Stimulated activated CD8-positive, alpha-beta memory T cell treated with anti-CD3 and anti-CD28 coated beads, Interleukin-7, amount 100 ng/mL, for 48 hours (primary cell): ENCODE measurements at places on chromosomes 13 and 19.

DNA sequence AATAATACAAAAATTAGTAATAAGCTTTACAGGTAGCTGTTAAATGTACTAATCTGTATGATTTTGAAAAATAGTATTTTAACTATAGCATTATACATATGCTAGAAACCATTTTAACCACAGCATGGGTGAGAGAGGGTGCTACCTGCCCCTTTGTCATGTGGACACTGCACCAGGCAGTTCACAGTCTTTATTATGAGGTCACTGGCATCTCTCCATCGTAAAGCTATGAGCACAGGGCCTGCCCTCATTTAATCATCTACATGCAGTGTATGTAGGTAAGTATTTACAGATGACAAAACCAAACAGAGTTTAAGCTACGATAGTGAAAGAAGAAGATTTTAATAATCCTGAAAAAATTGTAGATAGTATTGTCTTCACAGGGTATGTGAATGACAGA lies 21.7 kb downstream of the EDNRB start:
- DNase-seq, result no peak

- no peak for DNase-seq
Observed at GRCh38 chr13:33278913-33279312, 6.6 kb downstream of the STARD13 start.

- DNase-seq, result no peak
Observed at GRCh38 chr13:44719857-44720671, 143.9 kb upstream of the TSC22D1 start.

GRCh38 chr19:45884682-45885555 lies 1.0 kb downstream of the IRF2BP1 start:
- no peak for DNase-seq

- DNase-seq, result no peak
Observed at GRCh38 chr19:48779636-48780035, 24.3 kb downstream of the FGF21 start.

- no peak for DNase-seq
Observed at GRCh38 chr19:56572589-56572988, 5.3 kb downstream of the ZNF470 start.

- no peak for DNase-seq
Observed at GRCh38 chr13:109817591-109818535, 31.5 kb upstream of the IRS2 start.

- DNase-seq, result no peak
Observed at GRCh38 chr13:106033659-106034058, 501.8 kb downstream of the EFNB2 start.

GRCh38 chr13:45702088-45702487 lies at the start of gene CBY2:
TSS of gene CBY2 (plus strand) at chr13:45702320. CDS start at chr13:45702391, 71 bp downstream.
- DNase-seq, result no peak

DNA sequence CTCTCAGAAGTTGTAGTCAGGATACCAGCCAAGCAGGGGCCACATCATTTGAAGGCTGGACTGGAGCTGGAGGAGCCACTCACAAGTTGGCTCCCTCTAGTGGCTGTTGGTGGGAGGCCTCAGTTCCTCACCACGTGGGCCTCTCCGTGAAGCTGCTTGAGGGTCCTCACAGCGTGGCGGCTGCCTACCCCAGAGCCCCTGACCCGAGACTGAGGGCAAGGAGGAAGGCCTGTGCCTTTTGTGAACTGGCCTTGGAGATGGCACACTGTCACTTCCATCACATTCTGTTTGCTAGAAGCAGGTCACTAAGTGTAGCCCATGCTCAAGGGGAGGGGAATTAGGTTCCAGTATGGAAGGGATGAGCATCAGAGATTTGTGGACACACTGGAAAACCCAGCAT lies 14.6 kb downstream of the GNA11 start:
- DNase-seq, result peak; percentile 58

GRCh38 chr13:40366119-40366518 lies 300.3 kb downstream of the FOXO1 start:
- DNase-seq, result no peak

GRCh38 chr19:56118666-56119581 lies 2.2 kb downstream of the ZNF787 start:
- no peak for DNase-seq

GRCh38 chr13:73918691-73919090 lies 215.5 kb downstream of the KLF12 start:
- no peak for DNase-seq

- DNase-seq, result peak; percentile 59
Observed at GRCh38 chr19:43532571-43532961, 422 bp upstream of the ZNF575 start.

DNA sequence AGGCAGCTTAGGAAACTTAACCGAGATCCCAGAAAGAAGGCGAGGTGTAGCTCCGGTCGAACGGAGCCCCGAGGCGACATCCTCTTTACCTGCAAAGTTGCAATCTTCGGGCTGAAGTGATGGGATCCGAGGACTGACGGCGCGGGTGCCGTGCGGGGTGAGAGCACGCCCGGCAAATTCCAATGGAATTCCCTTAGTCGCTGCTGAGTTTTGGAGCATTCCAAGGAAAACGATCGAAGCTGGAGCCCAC lies 141 bp downstream of the TRPC4 start:
- no peak for DNase-seq

GRCh38 chr19:13689085-13689484 lies 75.2 kb upstream of the MRI1 start:
- no peak for DNase-seq

DNA sequence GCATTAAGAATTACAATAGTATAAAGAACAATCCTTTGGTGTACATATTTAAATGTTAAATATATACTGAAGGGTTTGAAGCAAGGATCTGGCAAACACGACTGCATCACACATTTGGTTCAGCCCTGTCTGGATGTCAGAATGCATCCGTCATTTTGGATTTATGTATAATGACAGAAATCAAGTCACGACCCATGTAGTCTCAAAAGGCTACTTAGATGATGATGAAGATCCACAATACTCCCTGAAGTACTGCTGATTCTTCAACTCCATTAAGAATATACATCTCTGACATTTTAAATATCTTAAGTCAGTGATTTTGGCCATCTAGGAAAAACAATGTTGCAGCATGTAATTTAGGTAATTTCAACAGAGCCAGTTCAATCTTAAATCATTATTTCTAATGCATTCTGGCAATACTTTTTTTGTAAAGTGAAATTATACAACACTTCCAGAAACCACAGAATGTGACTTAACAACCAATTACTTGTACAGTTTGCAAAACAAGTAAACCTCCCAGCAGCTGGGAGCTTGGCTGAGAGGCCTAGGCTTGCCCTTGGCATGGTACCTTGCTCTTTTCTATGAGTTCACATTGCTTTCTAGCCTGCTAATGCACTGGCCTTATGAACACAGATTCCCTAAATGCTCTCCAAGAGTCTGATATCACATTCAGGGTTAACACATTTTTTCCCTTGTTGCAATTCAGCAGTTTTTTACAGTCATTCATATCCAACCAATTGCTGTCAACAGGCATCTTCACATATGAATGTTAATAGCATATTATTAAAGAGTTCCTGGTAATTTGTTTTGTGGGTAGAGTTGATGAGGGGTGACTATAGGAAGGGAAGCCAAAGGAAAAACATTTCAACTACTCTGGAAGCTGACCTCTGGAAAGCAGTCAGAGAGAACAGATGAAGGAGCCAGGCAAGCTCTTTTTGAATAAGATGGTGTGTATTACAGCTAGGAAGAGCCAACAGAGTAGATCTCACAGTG lies 175.2 kb downstream of the ENOX1 start:
- no peak for DNase-seq

- DNase-seq, result no peak
Observed at GRCh38 chr19:6211632-6212402, 68.0 kb downstream of the MLLT1 start.

- DNase-seq, result no peak
Observed at GRCh38 chr13:43908156-43909126, 28.7 kb downstream of the LACC1 start.

GRCh38 chr19:46818812-46819211 lies 30.4 kb upstream of the SLC1A5 start:
- DNase-seq, result no peak

DNA sequence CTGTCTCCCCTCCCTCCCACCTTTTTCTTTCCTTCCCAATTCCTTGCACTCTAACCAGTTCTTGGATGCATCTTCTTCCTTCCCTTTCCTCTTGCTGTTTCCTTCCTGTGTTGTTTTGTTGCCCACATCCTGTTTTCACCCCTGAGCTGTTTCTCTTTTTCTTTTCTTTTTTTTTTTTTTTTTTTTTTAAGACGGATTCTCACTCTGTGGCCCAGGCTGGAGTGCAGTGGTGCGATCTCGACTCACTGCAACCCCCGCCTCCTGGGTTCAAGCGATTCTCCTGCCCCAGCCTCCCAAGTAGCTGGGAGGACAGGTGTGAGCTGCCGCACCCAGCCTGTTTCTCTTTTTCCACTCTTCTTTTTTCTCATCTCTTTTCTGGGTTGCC lies 6.9 kb downstream of the MYADM start:
- no peak for DNase-seq

- no peak for DNase-seq
Observed at GRCh38 chr13:22915442-22916082, 265.2 kb upstream of the SGCG start.

- no peak for DNase-seq
Observed at GRCh38 chr13:36758345-36758744, 60.7 kb upstream of the RFXAP start.

GRCh38 chr13:33606692-33607091 lies 211.3 kb upstream of the RFC3 start:
- DNase-seq, result no peak

DNA sequence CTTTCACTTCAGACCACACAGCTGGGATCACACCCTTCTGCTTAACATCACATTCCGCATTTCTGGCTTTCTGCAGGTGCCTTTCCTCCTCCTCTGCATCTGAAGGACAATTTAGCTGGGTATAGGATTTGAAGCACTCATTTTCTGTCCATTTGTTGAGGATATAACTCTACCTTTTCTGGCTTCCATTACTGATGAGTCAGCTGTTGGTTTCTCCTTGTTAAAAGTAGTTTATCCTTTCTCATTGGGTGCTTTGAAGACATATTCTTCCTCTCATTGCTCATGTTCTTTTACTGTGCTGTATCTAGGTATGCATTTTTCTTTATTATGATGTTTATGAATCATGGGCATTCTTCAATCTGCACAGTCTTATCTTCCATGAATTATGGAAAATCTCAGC lies 199.3 kb upstream of the SOX1 start:
- no peak for DNase-seq

DNA sequence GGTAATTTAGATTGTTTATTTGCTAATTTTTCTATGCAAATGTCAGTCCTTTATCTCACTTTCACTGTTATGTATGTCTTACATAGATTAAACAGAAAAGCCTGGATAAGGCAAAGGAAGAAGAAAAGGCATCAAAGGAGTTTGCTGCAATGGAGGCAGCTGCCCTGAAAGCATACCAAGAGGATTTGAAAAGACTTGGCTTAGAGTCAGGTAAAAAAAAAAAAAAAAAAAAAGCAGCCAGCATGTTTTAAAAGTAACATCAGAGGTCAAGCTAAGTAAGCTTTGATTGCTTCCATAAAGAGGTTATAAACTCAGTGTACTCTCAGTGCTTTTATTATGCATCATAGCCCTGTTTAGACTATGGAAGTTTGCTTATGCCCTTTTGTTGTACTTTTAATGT lies 3.8 kb downstream of the WBP4 start:
- DNase-seq, result no peak

DNA sequence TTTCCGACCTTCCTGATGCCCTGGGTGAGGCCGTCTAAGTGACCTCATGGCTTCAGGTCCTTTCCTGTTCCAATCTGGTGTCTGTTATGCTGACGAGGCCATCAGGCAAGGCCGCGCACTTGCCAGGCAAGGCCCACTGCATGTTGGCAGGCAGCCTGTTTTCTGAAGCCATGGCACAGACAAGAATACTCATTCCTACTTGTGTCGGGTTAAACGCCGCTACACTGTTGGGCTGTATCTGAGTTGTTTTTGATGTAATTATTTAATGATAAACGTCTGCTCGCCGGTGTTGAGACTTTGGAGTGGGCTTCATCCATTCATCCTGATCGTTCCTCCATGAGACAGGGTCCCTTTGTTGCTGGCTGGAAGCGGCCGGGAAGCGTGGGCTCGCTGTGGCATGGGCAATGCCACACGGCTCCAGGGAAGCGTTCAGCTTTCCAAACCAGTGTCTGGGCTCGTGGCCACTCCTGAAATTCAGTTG lies 92.1 kb downstream of the ATP11A start:
- no peak for DNase-seq

GRCh38 chr13:51035469-51035868 lies 75.6 kb downstream of the C13orf42 start:
- DNase-seq, result no peak

DNA sequence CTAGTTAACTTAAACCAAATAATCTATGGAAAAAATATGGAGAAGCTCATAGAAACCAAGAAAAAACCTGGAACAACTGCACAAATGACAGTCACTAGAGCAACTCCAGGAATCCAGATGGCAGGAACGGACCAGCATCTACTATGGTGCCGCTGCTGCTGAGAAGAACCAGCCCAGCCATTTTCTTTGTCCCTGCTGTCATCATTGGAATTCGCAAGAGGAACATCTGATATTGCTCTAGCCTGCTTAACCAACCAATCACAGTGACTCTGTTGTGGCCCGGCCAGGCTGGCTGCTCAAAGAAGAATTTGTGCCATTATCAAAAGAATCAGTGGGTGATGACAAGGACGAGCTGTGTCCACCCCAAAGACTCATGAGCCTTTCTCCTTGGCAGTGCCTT lies 33.1 kb upstream of the CEBPA start:
- DNase-seq, result no peak
